ENCODE measurements at places on chromosomes 6 and 20.

- DNase-seq: no peak
Observed at GRCh38 chr6:163412801-163413344, 1.6 kb upstream of the QKI start.

DNA sequence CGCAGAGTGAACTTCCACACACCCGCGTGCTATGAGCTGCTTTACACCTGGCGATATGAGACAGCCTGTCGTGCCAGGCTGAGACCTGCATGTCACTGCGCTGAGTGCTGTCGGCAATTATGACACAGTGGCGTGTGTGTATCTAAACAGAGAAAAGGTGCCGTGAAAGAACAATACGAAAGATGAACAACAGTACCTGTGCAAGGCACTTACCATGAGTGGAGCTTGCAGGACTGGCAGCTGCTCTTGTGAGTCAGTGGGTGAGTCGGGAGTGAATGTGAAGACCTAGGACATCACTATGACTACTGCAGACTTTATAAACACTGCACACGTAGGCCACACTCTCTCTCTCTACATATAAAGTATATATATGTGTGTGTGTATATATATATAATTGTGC lies 68.5 kb upstream of the DUSP22 start:
- DNase-seq: no peak

GRCh38 chr6:169253337-169254238 lies at the start of gene THBS2:
Gene THBS2 (minus strand): TSS chr6:169253846. CDS start chr6:169250784, 3,062 bp downstream.
- DNase-seq: no peak

DNA sequence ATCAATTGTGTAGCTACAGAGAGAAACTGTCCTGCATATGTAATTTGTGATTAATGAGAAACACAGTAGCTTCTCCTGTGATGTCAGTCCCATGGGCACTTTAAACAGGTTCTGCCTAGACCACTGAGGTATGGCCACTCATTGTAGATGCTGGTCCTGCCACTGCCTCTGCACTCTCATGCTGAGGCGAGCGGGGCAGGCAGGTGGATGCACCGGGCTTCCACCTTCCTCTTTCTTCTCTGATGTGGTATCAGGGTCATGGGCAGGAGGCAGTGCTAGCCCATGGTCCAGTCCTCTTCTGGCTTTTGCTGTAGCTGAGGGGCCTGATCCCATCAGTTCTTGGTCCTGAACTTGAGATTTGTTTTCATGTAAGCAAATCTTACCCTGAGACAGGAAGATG lies 58.7 kb downstream of the ADGB start:
- DNase-seq: no peak

DNA sequence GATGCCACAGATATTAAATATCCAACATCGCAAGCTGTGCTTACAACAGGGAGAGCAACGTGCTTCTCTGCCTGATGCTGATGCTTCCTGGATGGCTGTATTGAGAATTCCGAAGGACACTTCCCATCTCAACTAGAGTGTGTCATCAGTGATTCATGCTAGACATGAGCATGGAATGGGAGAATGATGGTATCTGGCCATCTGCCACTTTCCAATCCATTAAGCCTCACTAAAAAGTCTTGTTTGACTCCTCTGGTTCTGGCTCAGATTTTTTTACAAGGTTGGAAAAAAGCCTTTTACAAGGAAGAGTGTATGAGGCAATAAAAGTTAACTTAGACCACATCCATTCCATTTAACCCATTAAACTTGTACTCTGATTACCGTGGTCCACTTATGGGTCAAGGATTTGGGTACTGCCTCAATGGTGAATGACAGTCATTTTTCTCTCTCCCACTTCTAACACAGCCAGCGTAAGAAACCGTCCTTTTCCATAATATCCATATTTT lies 265.3 kb downstream of the UST start:
- no peak for DNase-seq

- DNase-seq: no peak
Observed at GRCh38 chr6:81172056-81172740, 580.3 kb downstream of the TENT5A start.

- no peak for DNase-seq
Observed at GRCh38 chr6:80637312-80637711, 530.8 kb downstream of the BCKDHB start.

DNA sequence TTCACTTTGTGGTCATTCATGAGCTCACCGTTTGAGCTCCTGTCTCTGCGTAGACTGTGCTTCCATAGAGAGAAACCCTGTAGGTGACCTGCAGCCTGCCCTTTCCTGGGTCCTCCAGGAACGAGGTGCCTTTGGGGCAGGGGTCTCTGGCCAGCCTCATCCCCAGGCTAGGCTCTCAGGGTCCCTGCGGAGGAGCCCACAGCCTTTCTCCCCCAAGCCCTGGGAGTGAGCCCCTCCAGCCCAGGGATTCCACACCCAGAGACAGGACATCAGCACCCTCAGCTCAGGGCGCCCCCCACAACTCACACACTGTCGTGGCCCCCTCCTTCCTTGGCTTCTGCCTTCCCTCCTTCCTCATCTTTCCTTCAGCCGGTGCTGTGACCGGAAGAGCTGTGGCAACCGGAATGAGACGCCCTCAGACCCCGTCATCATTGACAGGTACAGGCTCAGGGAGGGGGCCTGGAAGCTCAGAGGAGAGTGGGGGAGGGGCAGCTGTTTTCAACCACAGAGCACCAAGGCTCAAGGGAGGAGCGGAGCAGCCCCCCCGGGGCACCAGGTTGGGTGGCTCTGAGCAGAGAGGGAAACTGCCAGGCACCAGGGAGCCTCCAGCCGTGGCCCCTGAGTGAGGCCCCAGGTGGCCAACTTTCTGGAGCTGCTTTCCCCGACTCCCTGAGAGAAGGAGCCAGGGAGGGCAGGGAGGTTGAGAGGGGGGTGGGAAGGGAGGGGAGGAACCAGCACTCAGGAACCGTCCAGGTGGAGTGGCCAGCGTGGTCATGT lies 16.8 kb downstream of the EBF4 start:
- DNase-seq: no peak

- no peak for DNase-seq
Observed at GRCh38 chr6:131001945-131002660, 60.9 kb downstream of the EPB41L2 start.

DNA sequence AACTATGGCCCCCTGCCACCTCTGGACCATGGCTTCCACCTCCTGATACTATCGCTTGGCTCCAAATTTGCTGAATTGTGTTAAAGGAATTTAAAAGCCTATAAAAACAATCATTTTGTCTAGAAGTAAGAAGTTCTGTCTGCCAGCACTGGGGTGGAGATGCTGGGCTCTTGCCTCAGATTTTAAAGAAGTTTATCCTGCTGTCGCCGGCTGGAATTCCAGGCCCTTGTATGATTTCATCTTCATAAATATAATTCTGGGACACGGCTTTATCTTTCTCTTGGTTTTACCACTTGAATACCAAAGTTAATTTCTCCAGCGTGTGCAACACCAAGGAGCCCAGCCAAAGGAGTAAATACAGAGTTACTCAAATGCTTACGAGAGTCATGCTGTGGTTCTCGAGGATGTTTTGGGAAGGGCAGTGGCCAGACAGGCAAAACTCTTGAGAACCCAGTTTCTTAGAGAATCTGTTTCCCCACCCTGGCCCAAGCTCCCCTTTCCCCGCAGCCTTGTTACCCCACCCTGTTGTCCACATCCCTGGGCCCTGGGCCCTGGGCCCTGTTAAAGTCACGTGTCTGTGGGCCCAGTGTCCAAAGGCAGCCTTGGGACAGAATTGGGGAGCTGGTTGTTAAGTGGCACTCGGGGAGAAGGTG lies 31.9 kb downstream of the C6orf89 start:
- no peak for DNase-seq

DNA sequence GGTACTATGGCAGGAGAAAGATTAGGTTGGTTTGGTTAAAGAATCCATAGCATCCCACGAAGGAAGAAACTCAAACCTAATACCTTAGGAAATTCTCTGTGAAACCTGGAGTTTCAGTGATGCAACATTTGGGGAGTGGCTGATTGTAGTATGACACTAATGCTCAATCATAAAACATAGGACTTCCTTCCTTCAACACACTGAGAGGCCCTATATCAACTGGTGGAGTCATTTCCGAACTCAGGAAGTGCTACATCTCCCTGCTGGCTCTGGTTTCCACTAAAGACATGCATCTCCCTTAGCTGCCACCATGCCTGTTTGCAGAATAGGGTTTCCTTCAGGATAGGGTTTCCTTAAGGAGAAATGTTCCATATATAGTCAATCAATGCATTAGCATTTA lies 5.2 kb upstream of the MANEA start:
- no peak for DNase-seq

- DNase-seq: no peak
Observed at GRCh38 chr20:31485450-31486339, 10.6 kb downstream of the REM1 start.

GRCh38 chr6:104159045-104159618 lies 700.6 kb downstream of the HACE1 start:
- DNase-seq: no peak

GRCh38 chr6:5175635-5176034 lies 85.1 kb downstream of the LYRM4 start:
- no peak for DNase-seq

GRCh38 chr6:29655658-29656057 lies 1.2 kb upstream of the MOG start:
- DNase-seq: no peak

DNA sequence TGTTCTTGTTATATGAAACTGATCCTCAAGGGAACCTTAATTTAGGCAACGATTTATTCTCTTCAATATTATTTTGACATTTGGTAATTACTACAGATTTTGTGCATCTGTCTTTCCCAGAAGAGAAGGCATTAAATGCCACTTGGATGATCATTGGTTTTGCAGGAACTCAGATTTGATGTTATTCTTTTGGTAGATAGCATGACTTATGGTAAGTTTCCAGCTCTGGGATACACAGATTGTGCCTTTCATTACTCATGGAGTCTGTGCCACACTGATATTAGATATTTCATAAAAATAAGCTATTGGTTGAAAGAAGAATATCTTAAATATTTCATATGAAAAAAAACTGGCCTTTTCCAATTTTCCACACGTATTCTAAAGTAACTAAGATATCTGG lies 120.1 kb downstream of the AIG1 start:
- DNase-seq: no peak

DNA sequence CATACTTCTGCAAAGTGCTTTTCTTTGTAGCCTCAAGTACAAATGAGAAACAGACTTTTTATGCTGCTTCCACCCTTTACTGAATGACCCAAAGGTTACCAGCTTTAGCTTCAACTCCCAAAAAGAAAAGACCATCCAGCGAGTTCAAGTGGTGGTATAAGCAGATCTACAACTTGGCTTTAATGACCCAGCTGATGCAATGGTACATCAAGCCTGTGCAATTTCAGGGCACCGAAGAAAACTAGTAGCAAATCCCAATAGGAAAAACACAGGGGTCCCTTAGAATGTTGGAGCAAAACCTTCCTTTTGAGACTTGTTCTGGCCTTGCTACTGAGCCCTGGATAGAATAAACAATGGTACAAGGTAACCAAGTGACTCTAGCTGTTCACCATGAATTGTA lies 33.8 kb downstream of the STX7 start:
- DNase-seq: no peak

GRCh38 chr20:51486197-51487005 lies 56.1 kb downstream of the NFATC2 start:
- DNase-seq: no peak

DNA sequence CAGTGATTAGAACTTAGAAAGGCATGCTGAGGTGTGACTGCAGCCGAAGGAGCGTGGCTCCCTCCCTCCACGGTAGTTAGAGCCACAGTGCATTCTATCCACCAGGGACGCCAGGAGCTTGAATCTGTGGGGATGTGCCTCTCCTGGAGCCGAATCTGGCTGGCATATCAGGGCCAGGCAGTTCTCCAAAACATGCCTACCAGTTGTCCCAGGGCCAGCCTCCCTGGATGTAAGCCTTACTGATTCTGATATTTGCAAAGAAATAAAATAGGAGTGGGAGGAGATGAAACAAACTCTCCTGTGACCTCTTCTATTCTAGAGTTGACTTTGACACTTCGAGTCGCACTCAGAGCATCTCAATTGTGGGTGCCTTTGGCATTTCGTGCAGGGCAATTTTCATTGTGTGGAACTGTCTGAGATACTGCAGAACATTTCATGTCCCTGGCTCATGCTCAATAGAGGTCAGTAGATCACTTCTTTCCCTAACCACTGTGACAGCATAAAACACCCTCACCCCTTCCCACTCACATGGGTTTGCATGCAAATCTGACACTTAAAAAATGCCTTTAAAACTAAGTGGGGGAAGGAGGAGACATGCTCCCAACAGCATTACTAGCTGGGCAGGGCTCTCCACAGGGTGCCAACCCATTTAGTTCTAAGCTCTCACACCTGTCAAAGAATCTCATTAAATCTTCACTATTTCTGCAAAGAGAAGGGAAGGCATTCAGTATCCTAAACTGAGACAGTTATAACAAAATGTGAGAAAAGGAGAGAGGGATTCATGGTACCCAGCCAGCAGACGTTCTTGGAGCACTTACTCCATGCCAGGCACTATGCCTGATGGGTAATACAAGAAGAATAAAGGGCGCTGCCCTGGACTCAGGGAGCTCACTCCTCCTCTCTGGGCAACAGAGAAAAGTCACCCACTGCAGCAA lies 378.9 kb downstream of the PREX1 start:
- no peak for DNase-seq

- DNase-seq: no peak
Observed at GRCh38 chr20:50628853-50629669, 62.3 kb downstream of the RIPOR3 start.
